Fibroblast of mammary gland (primary cell): ENCODE measurements at places on chromosomes 12 and 14.

DNA sequence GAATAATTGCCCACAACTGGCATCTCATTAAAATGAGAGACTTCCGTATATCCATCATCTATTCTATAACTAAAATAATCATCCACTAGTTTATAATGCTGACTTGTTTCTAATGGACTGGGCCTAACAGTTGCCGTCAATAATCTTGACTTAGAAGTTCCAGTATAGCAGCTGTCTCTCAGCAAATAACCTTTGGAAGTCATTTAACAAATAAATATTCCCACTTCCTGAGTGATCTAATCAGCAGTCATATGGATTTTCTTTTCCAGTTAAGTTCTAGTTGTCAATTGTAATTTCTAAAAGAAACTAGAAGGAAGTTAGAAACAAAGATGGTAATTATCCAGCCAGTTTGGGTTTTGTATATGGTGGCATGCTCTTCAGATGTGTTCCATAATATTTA lies 177.8 kb downstream of the GXYLT1 start:
- no peak for DNase-seq

DNA sequence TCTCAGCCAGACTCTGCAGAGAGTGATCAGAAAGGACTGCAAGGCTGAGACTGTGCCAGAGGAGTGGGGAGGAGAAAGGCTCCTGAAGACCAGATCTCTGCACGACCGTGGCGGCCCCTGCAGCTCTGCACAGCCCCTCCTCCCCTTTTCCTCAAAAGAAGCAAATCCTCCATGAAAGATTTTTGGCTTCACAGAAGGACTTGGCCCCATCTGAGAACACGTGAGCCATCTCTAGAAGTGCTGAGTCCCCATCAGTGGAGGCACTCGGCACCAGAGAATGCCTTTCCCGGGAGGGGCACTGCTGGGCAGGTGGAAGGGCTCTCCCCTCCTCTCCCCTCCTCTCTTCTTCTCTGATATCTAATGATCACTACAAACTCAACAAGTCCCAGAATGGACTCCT lies 6.8 kb downstream of the FIGNL2 start:
- no peak for DNase-seq

DNA sequence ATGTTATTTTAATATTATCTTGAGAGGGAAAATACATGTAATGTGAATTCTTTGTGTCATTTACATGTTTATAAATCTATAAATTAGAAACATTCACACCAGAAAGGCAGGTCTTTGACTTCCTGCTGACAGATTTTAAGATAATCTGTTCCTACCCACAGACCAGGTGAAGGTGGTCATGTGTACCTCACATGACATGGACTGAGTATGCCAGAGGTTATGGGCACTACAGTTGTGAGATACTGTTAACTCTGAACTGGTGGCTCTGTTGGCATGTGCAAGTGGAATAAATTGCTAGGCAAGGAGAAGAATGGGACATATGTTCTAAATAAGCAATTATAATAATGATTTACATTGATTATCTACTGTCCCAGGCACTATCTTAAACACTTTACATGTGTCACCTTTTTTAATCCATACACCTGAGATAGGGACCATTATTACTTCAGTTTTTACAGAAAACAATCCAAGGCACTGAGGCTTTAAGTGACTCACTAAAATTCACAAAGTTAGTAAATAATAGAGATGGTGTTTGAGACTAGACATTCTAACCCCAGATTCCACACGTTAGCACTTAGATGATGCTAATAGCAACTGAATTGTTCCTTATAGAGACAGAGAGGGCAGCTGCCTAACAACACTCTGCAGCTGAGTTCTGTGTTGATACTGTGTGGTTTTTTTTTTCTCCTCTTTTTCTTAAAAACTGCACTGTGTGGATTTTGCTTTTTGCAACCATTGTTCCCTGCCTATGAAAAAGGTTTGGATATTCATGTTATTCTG lies 23.8 kb downstream of the SLC16A7 start:
- DNase-seq = no peak

DNA sequence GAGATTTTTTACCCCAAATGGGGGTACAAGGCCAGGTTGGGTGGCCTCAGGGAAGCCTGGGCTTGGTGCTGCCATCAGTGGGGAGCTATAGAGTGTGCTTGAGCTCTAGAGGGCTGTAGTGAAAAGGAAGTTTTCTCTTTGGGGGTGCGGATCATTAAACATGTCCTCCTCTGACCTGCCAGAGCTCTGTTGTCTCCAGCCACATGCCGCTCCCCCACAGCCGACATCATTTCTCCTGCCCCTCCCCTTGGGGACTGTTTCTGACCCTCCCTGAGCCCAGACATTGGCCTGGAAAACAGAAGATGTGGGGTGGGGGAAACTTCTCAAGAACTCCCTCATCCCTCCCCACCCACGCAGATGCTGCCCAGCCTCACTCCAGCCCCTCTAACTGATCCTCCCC lies 25.3 kb downstream of the DTX1 start:
- no peak for DNase-seq

GRCh38 chr12:95548539-95549391 lies 2.5 kb downstream of the USP44 start:
- no peak for DNase-seq
